ENCODE measurements at places on chromosomes 11 and 22.

DNA sequence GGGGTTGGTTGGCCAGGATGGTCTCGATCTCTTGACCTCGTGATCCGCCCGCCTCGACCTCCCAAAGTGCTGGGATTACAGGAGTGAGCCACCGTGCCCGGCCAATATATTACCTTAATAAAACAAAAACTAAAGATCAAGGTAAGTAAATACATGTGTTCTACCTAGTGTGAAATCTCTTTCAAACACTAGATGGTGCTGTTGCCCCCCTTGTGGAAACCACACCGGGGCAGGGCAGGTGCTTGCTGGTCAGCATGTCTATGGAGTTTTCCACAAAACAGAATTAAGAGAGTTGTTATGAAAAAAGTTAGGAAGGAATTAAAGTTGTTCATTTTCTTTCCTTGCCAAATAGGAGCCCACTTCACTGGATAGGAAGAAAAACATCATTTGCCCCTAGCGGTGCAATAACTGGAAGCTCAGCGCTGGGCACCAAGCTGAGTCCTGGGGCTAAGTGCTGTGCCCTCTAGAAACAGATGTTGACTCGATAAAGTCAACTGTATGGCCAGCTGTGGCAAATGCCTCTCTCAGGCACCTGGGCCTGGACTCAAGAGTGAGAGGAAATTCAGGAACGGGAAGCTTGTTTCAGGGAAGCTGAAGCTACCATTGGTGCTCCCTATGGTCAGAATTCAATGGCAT lies 6.3 kb upstream of the KCNJ5 start:
- no peak for DNase-seq

- no peak for DNase-seq
These were observed 935 bp downstream of the LAMTOR1 start for GRCh38 chr11:72102162-72102561.

DNA sequence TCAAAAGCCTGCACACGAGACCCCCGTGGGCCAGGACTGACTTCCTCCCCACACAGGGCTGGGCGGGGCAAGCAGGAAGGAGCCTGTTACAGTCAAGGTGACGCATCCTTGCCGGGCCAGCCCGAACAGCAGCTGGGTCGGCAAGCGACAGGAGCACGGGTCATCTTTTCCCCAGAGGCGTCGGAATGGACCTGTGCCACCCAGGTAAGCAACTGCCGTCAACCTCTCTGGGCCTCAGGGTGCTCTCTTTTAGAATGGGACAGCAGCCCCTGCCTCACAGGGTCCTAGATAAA lies at the start of gene CYTH4:
CYTH4 (plus strand) TSS at position 124 of the 293 bp plus-strand sequence; CDS start at position 186, 62 bp downstream.
- peak; percentile 53 for DNase-seq

DNA sequence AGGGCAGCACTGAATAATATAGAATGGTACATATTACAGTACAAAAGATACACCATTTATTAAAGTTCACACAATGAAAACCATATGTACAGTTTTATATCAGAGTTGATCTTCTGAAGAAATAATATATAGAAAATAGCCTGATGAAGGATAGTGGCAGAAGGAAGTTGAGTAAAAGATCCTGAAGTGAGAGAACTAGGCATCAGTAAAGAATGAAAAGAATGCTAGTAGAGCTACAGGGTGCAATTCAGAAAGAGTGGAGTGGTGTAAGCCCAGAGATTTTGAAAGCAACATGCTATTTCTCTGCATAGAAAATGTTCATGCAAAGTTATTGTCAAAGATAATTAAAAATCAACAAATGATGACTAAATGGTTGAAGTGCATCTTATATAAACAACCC lies 1552.7 kb upstream of the TENM4 start:
- no peak for DNase-seq

DNA sequence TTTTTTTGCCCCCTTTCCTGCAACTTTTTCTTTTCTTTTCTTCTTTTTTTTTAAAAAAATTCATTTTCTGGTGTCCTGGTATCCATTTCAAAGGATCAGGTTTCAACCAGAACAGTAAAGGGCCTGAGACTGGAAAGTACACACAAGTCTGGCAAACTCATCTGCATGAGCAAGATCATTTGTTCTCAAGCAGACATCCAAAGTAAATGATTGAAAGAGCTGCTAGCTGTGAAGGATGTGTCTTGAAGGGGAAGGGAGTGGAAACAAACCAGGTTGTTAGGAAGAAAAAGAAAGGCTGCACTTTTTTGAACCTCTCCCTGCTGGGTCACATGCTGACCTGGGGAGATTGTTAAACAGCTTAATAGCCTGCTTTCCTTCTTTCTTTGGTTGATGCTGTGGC lies 5.3 kb downstream of the YAP1 start:
- DNase-seq = no peak

DNA sequence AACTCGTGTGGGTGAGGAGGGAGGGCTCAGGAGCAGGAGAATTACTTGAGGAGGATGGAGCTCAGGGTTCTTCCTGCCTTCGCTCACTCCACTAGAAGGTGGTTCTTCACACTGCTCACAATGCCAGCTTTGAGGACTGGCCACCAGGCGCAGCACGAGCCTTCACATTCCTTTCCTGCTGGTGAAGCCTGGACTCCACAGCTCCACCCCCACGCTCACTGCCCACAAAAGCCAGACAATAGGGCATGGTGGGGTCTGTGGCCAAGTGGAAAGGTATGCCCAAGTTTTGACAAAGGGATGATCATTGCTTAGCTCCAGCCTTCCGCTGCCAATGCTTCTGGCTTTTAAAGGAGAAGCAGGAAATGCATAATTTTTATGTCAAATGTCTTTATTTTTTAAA lies 58.0 kb upstream of the FADD start:
- DNase-seq = no peak

GRCh38 chr22:45246060-45246985 lies 5.6 kb upstream of the KIAA0930 start:
- no peak for DNase-seq

- no peak for DNase-seq
These were observed 784.4 kb downstream of the NTM start for GRCh38 chr11:132154781-132155180.

DNA sequence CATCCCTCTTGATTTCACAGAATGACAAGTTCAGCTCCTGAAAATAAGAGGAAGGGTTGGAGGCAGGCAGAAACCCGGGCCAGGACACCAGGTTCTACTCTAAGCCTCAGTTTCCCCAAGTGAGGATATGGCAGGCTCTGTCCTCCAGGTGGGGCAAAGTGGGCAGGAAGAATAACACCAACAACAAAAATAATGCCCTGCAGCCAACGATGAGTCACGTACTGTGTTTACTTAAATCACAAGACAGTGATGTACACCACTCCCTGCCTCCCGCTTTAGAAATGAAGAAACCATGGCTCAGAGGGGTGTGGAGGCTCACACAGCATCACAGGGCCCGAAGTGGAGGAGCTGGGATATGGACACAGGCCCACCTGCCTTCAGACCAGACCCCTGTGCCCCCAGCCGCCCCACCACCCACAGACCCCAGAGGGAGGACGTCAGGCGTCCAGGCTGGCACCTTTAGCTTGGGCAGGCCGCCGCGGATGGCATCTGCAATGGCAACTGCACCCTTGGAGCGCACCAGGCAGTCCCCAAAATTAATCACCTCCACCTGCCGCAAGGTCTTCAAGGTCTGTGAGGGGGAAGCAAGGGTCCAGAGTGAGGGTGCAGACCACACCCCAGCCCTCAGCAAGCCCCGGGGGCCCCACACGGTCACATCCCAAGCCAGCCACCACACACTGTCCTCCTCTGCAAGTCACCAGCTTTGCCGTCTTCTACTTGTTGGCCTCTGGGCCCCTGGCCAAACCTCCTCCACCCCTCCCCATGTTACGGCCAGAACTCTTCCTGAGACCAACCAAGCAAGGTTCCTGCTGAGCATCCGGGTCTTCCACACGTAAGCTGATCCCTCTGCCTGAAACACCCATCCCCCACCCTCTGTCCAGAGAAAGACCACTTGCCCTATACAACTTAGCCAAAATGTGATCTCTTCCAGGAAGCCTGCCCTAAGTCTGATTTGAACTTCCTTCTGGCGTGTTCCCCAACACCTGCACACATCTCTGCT lies 15.8 kb upstream of the CHADL start:
- no peak for DNase-seq

DNA sequence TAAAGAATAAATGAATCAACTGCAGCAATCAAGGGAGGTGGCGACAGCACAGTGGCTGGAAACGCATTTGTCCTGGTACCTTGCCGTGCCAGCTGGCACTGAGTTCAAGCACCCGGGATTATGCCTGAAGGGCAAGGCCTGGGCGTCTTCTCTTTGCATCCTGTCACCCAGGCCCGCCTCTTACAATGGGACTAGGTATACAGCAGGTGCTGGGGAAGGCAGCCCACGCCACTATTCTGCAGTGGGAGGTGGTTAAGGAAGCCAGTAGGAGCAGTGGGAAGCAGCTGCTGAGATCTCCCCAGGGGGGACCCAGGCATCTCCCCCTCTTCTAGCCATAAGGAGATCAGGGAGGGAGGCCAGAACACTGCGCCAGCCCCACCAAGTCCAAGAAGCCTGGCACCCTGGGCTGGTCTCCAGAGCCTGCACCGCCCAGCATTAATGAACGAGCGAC lies 15.3 kb upstream of the BAIAP2L2 start:
- no peak for DNase-seq

DNA sequence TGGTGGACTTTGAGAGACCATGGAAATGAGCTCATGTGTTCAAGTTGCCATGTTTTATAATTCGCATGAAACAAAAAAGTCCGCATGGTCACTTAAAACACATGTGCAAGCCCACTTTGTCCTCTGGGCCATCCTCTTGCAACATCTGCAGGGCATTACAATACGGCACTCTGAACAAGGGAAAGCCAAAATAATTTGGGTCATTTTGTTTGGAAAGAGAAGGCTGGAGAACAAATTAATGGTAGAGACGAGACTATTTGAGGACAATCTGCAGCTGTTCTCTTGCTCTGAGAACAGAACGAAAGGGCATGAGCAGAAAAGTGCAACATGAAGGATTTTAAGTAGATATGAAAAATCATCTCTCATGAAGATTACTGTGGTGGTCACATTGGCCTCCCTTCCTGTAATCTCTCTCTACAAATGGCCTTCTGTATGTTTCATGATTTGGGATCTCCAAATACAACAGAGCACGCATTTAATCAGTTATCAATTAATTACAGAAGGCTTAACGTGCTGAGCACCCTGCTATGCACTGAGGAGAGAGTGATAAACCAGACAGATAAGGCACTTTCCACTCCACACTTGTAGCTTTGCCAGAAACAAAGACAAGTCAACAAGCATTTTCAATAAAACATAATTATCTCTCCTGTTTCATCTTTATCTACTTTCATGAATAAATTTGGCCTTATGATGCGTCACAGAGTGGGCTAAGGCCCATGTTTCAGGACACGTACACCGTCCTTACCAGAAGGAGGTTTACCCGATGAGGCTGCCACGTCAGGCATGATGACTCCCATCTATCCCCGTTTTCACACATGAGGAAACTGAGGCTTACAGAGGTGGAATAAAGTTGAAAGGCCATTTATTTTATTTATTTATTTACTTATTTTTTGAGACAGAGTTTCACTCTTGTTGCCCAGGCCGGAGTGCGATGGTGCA lies 384.1 kb downstream of the LARGE1 start:
- DNase-seq = no peak

DNA sequence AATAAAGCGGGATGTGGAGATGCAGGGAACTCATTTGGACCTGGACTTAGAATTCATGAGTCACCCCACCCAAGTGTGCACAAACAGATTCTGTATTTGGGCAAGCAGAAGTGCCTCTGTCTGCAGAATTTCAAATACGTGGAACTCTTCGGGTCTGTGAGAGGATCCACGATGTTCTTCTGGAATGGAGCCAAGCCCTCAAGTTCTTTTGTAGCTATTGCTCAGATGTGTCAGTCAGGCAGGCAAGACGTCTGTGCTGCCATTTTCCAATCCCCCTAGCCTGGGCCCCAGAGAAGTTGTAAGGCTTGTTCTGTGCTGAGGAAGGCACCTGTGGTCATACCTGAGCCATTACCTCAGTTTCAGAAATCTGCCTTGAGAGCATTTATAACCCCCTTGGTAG lies 132.8 kb upstream of the RASSF10 start:
- DNase-seq = no peak

DNA sequence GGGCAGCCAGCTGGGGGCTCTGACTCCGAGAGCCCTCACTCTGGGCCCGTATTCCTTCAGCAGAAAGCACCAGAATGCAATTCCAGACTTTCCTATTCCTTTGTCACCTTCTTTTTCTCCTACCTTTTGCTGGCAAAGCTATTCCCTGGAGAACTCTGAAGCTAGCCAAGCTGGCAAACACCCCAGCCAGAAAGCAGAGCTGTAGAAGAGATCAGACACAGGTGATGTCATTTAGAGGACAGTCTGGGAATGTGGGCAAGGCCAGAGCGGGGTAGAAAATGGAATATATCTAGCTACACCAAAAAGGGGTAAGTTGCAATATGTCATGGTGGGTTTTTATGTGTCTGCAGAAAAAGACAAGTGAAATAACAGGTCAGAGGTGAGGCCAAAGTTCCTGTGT lies 205.1 kb downstream of the NXPE2 start:
- no peak for DNase-seq

DNA sequence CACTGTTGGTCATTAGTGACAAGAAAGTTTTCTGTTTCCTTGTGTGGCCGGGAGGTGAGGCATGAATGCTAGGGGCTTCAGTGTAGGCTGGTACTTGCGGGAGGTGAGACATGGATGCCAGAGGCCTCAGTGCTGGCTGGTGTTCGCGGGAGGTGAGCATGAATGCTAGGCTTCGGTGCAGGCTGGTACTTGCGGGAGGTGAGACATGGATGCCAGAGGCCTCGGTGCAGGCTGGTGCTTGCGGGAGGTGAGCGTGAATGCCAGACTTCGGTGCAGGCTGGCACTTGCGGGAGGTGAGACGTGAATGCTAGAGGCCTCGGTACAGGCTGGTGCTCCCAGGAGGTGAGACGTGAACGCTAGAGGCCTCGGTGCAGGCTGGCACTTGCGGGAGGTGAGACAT lies 48.4 kb downstream of the ANO1 start:
- DNase-seq = no peak

GRCh38 chr22:42310291-42311015 lies 40.0 kb upstream of the TCF20 start:
- DNase-seq = no peak

GRCh38 chr11:77409046-77409445 lies 64.8 kb downstream of the PAK1 start:
- DNase-seq = no peak

DNA sequence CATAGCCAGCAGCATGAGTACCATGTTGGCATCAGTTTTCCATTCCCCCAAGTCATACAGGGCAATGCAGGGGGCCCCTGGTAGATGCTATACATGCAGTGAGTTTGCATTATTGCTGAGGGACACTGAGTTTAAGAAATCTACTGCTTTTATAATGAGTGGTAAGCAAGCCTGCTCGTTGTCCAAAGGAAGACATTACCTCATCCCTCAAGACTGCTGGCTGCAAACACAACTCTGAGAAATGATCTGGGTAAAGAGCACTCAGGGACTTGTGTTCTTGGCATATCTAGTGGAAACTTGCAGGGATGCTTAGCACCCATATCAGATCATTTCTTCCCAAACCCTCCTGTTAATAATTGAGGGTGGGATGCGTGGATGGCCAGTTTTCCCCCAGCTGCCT lies 77.9 kb downstream of the CWC15 start:
- no peak for DNase-seq
